Suprapubic skin (tissue), 4 donors: ENCODE measurements at places on chromosomes 11 and 22.
A peak's percentile ranks its signal among the peaks of the same experiment; 100 is the strongest.

DNA sequence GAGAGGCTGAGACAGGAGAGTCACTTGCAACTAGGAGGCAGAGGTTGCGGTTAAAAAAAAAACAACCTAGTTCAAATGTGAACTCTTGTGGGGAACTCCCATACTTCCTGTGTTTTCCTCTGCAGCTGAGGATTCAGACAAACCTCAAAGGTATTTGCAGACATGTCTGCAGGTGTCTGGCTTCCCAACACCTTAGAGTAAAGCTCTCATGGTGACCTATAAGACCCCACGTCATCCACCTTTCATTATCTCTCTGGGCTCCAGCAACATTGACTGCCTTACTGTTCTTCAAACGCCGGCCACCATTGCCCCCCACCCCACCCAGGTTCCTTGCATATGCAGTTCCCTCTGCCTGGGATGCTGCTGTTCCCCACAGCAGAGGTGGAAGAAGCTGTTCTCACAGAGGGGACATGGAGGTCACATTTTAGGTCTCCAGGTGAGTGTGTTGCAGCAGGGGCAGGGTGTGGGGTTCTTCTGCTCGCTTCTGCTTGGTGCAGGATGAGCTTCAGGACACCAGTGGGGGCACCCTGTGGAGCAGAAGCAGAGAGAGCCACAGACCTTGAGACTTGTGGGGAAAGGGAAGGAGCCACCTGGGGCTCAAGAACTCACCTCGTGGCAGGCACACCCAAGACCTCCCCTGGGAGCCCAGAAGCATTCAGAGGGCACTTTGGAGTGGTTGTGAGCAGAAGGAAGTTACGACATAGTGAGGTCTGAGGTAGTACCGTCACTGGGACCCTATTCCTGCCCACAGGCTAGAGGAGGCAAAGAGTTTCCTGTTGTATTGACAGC, 203.2 kb downstream of the CSNK2A3 start:
- no peaks in the 10 kb centered on the region for H3K27me3 ChIP-seq
- DNase-seq = no peak
- no peaks in the 10 kb centered on the region for H3K36me3 ChIP-seq

- no peaks in the 10 kb centered on the region for H3K27me3 ChIP-seq
- no peak for DNase-seq
- peaks cover 10% of the 10 kb centered on the region for H3K4me1 ChIP-seq
- H3K36me3 ChIP-seq = peaks cover 12% of the 10 kb centered on the region
Measured at GRCh38 chr11:17976651-17977050, 36.2 kb downstream of the SERGEF start.

GRCh38 chr11:88348870-88349269, 11.3 kb upstream of the CTSC start:
- no peak overlapping the region for H3K27ac ChIP-seq
- H3K4me1 ChIP-seq = no peaks in the 10 kb centered on the region
- H3K4me3 ChIP-seq = no peak overlapping the region
- DNase-seq = no peak
- H3K27me3 ChIP-seq = no peaks in the 10 kb centered on the region

DNA sequence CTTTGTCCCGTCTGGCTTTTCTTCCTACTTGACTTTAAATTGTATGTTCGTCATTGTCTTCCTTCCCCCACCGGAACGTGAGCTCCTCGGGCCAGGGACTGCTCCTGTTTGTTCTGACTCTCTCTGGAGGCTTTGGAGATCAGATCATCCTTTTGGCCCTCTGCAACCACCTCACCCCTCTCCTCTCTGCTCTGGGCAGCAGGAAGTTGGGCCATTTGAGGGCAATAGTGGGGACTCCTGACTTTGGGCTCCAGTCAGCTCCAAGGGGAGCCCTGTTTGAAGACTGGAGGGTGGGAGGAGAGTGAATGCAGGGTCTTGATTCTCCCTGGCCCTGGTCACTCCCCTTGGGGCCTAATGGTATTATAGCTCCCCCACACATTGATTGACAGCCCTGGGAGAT, 186.3 kb upstream of the B3GAT1 start:
- H3K27ac ChIP-seq = no peak overlapping the region
- no peak overlapping the region for H3K4me3 ChIP-seq
- no peak for DNase-seq

GRCh38 chr11:46710821-46711269, 8.2 kb upstream of the F2 start:
- peak overlapping the region; percentile 78 for H3K27ac ChIP-seq
- H3K27me3 ChIP-seq = no peaks in the 10 kb centered on the region
- peaks cover 15% of the 10 kb centered on the region for H3K36me3 ChIP-seq
- H3K4me3 ChIP-seq = no peak overlapping the region

DNA sequence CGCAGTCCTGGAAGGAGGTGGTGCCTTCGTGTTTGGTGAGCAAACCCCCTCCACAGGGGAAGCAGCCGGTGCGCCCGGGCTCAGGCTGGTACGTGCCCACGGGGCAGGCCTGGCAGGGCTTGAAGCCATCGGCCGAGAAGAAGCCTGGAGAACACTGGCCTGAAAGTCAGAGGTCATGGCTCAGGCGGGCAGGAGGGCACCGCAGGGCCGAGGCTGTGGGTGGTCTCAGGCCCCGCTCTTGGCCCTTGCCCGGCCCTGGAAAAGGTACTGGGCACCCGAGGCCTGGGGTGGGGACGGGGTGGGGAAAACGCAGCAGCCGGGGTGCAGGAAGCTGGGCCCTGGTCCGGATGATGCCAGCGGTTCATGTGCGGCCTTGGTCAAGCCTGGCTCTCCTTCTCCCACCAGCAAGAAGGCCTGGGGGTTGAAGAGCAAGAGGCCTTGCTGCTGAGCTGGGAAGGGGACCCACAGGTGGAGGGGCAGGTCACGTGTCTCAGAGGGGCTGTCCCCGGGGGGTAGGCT, 25.6 kb upstream of the TTLL12 start:
- H3K4me1 ChIP-seq = no peaks in the 10 kb centered on the region
- peaks cover 4% of the 10 kb centered on the region for H3K27me3 ChIP-seq
- DNase-seq = no peak
- H3K27ac ChIP-seq = no peak overlapping the region
- H3K4me3 ChIP-seq = no peak overlapping the region

DNA sequence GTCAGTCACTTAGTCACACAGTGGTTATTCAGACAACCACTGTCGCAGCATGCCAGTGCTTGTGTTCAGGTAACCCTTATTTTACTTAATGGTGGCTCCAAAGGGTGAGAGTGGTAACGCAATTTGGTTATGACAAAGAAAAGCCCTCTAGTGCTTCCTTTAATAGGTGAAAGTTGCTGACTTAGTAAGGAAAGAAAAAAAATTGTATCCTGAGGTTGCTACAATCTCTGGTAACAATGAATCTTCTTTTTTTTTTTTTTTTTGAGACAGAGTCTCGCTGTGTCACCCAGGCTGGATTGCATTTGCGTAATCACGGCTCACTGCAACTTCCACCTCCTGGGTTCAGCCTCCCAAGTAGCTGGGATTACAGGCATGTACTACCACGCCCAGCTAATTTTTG, 64.5 kb downstream of the C11orf91 start:
- no peak overlapping the region for H3K4me3 ChIP-seq
- DNase-seq = no peak
- no peaks in the 10 kb centered on the region for H3K27me3 ChIP-seq
- H3K4me1 ChIP-seq = no peaks in the 10 kb centered on the region

GRCh38 chr22:30265823-30266444, 717 bp downstream of the OSM start:
- no peaks in the 10 kb centered on the region for H3K36me3 ChIP-seq
- H3K4me3 ChIP-seq = peak overlapping the region; percentile 36
- DNase-seq = no peak
- H3K27ac ChIP-seq = peak overlapping the region; percentile 15
- H3K4me1 ChIP-seq = peaks cover 20% of the 10 kb centered on the region

DNA sequence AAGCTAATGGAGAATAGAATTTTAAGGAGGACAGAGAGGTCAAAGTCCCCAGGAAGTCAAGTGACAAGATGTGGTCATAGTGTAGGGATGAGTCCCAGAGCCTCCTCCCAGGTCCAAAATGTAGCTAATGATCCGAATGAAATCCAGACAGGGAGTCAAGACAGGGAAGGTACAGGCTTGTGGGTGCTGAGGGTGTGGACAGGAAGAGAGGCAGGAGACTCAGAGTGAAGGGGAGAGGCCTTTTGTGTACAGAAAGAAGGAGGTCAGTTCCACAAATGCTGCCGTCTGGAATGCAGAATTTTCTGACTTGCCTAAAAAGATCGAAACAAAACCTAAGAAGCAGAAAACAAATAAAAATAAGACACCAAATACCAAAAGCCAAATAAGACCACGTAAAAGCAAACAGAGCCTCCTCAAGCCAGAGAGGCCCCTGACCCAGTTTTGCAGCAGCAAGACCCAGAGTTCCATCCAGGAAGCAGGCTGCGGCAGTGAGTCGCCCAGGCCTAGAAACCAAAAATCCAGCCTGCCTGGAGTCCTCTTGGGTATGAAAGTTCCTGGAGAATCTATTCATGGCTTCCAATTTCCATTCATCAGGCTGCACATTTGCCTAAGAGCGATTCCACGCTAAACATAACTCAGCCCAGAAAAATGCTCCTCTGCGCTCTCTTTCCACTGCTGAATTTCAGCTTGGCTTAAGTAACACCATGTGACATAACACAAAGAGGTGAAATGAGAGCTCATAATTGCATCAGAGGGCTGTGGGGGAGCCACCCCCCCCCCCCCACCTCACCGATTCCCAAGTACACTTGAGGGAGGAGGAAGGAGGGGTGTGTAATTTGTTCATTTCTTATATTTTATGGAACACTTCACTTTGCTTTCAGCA, 71.2 kb downstream of the KIRREL3 start:
- H3K27ac ChIP-seq = no peak overlapping the region
- H3K36me3 ChIP-seq = no peaks in the 10 kb centered on the region
- no peak for DNase-seq
- no peaks in the 10 kb centered on the region for H3K27me3 ChIP-seq
- no peak overlapping the region for H3K4me3 ChIP-seq

DNA sequence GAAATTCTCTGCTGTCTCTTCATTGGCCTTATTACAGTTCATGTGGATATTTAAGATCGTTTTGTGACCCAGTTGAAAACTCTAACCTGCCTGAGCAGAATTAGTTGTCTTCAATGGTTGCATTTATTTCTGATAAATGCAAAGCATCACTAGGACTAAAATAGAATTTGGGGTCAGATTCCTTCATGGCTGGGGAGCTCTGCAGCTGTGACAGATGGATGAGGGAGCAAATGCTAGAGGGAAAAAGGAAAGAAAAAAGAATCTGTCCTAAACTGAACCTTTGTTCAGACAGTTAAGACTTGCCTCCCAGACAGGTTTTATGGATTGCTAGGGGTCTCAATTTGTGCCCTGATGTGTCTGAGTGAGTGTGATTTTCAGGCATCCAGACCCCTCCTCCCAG, 113.0 kb downstream of the SYT9 start:
- no peak overlapping the region for H3K4me3 ChIP-seq
- no peak for DNase-seq
- H3K36me3 ChIP-seq = no peaks in the 10 kb centered on the region
- H3K27me3 ChIP-seq = no peaks in the 10 kb centered on the region

DNA sequence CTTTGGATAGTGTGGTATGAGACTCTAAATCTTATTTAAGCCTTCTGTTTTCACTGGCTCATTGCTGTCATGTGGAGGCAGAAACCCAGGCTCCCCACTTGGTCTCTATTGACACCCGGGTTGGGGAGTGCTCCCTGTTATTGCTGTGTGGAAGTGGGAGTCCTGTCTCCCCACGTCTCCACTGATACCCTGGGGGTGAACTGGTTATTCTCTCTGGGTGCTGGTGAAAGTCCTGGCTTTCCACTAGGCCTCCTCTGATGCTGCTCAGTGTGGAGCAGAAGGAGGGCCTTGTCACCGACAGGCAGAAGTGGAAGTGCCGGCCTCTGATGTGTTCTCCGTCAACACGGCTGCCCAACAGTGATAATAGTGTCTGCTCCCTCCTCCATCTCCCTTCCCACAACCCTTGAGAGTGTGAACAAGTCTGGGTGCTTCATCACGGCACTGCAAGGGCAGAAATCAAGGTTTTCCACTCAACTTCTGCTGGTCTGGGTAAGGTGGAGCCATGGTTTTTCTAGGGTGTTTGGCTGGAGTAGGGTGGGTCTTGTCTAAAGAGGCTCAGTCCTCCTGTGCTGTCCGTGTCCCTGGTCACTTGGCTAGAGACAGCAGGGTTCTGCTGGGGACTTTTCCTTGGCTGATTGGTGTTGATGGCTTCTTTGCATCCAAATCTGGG, 240.7 kb upstream of the B3GAT1 start:
- no peak overlapping the region for H3K27ac ChIP-seq
- H3K27me3 ChIP-seq = peaks cover 20% of the 10 kb centered on the region
- DNase-seq = no peak
- no peaks in the 10 kb centered on the region for H3K4me1 ChIP-seq
- H3K4me3 ChIP-seq = no peak overlapping the region
- H3K36me3 ChIP-seq = no peaks in the 10 kb centered on the region

GRCh38 chr22:17980015-17980590, 44.3 kb downstream of the MICAL3 start:
- no peak overlapping the region for H3K4me3 ChIP-seq
- H3K4me1 ChIP-seq = peaks cover 14% of the 10 kb centered on the region
- DNase-seq = no peak

GRCh38 chr11:111406589-111406988, 27.5 kb upstream of the POU2AF1 start:
- DNase-seq = no peak
- no peak overlapping the region for H3K4me3 ChIP-seq
- H3K27ac ChIP-seq = no peak overlapping the region
- no peaks in the 10 kb centered on the region for H3K36me3 ChIP-seq
- H3K4me1 ChIP-seq = no peaks in the 10 kb centered on the region

DNA sequence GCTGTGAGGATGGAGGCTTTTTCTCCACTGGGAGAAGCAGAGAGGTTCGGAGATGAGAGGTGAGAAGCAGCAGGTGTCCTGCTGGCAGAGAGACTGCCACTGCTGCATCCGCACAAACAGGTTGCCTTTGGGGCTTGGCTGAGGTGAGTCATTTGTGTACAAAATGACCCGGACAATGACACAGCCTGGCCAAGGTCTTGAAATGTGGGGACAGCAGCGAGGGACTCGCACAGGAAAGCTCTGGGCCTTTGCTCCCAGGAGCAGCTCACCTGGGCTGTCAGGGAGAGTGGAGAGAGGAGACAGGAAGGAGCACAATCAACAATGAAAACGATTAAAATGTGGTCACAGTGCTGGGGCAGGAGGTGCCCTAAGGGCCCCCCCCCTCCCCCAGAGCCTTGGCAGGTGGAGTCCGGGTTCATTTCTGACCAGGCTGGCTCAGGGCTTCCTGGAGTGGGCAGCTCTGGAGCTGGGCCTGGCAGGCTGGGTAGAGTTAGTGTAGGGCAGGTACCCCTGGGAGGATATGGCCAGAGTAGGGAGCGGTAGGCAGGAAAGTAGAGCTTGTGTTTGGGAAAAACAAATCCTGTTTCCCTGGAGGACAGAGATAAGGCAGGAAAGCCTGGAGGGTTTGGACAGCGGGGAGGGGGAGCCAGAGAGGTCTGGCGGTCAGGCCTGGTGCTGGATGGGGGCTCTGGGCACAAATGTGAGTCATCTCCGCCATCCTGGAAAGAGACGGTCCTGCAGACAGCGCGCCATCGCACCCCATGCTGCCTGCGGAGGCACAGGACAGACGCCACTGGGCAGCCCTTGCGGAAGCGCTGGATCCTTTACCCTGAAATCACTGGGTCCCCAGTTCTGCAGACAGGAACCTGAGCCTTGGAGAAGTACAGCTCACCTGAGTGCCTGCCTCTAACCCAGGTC, 37.8 kb upstream of the CELSR1 start:
- H3K27me3 ChIP-seq = no peaks in the 10 kb centered on the region
- DNase-seq = no peak
- peaks cover 44% of the 10 kb centered on the region for H3K4me1 ChIP-seq
- no peak overlapping the region for H3K4me3 ChIP-seq
